ENCODE measurements at places on chromosomes 1 and 21.

DNA sequence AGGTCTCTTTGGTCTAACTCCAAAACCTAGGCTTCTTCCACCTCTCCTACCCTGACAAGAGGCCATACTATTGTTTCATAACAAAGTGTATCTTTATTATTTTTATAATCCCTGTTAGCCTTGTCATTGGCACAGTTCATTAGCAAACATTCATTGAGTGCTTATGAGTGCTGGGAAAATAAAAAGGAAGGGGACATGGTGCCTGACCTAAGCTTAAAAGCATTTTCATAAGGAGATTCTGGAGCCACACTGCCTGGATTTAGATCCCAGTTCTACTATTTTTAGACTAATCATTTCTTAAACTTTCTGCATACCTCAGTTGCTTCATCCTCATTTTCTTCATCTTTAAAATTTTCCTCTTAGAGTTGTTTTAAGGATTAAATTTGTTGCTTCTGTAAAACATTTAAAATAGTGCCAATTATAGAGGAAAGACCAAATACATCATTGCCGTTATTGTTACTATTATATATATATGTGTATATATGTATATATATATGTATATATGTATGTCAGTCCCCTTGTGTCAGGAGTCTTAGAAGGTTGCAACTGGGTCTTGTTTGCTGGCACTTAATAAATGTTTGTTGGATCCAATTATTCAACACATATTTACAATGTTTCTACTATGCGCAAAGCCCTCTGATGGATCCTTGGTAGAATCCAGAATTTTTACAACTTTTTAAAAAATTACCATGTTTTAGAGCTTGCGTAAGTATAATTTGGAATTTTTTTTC, 250.9 kb upstream of the SGIP1 start:
- no peak for DNase-seq

GRCh38 chr1:91763252-91763651, 122.7 kb downstream of the TGFBR3 start:
- no peak for DNase-seq

GRCh38 chr1:9916452-9916851, 6.4 kb upstream of the CTNNBIP1 start:
- no peak for DNase-seq

- DNase-seq, result no peak
Observed at GRCh38 chr1:175873290-175873935, 130.0 kb upstream of the TNR start.

GRCh38 chr21:23960769-23961168, 1646.5 kb downstream of the MRPL39 start:
- DNase-seq, result no peak

DNA sequence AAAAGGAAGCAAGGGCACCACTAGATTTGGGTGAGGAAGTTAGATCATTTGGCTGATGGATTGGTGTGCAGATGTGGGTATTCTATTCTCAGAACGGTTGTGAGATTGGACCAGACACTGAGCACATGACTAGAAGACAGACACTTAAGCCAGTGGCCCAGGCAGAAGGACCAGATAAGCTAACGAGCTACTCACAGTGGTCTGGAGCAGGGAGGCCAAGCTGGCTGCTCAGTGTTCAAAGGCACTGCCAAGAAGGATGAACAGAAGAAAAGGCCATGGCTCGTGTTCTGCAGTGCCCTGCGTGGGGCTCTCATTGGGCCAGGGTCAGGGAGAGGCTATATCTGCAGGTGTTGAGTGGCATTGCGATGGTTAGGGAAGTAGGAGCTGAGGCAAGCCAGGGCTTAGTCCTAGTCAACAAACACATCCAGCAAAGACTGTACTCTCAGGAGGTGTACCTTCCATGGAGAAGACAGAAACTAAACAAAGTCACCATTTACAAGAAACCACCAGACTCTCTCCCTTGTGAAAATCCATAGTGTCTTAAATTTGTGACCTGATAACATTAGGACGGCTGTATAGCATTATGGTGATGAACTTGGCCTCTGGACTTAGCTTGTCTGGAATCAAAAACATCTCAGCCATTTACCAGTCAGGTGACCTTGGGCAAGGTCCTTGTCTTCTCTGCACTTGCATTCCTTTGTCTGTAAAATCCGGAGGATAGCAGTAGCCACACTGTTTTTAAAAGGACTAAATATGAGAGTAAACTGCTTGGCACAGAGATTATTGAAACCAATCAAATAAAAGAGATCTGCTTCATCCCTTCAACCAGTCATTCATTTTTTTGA, 274.5 kb downstream of the SIPA1L2 start:
- no peak for DNase-seq

DNA sequence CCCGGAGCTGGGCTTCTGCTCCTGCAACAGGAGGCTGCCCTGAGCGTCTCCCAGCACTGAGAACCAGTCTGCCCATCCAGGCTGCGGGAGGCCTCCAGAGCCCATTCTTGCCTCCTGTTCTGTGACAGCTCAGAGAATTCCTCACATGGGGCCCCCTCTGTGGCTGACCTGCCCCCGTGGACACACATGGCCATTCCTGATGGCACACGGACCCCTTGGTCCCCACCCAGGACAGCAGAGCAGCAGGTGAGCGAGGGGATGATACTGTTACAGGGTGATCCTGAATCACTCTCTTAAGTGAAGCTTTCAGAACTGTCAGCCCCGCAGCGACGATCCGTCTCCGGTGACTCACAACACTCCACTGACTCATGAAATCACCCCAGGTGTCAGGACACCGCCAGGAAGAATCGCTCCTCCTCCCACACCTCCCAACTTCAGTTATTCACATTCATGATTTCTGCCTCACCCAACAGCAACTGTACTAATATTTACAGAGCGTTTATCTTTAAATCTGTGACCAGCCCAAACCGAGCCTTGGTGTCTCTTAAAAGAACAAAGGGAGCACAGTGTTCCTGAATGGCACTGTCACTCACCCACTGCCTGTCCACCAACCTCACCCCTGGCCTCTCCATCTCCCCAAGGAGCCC, 22.5 kb downstream of the CHD5 start:
- DNase-seq, result peak; percentile 58

DNA sequence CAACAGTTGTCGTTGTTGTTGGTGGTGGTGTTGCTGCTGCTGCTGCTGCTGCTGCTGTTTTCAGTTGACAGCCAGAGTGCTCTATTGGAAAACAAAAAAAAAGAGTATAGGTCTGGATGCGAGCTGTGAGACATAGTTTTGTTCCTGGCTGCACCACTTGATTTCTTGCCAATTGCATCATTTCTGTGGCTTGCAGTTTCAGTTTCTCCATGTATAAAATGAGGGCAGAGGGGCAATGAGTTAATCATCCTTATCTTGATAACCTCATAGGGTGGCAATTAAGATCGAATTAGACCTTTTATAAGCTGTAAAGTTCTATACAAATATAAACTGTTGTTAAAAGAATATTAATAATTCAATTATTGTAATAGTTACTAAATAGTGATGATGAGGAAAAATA, 156.7 kb downstream of the DMRTA2 start:
- no peak for DNase-seq

- no peak for DNase-seq
Observed at GRCh38 chr1:40712997-40713396, 21.5 kb downstream of the NFYC start.

DNA sequence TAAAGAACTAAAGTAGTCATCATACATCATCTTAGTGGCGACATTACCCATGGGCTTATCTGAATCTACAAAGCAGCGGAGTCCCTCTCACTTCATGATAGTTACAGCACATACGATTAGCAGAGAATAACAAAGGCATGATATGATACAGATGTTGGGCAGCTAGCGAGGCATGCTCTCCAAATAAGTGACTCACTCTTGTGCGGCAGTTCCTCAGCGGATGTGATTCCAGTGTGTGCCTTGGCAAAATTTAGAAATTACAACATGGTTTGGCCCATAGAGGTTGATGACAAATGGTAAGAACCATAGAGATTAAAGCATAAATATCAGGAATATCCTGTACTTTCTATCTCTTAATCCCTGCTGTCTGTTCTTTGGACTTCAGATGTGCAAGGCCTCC, 48.1 kb upstream of the PAXBP1 start:
- no peak for DNase-seq

- no peak for DNase-seq
Observed at GRCh38 chr1:228154021-228154669, 4.4 kb downstream of the GJC2 start.

- no peak for DNase-seq
Observed at GRCh38 chr1:221991221-221991620, 249.3 kb upstream of the DUSP10 start.

DNA sequence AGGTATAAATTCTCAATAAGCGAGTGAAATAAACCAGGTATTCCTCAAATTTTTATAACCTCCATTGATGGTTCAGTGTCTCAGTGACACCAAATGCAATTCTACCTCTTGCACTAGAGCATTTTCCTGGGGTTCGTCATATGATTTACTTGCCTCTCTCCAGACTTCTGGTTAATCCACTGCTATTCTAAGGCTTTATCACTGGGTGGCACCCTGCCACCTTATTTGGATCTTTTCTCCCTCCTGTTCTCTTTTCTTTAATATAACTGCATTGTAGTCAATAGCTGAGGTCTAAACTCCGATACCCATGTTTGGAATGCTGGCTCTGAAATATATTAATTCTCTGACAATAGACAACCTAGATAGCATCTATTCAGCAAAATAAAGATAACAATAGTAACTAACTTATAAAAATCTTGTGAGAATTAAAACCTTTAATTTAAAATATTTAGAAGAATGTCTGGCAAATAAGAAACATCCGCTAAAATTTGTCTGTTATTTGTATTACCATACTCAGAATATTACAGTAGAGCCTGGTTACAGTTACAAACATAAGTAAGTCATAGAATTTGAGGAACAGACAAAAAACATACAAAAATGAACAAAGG, 436.4 kb downstream of the PLA2G4A start:
- no peak for DNase-seq

- DNase-seq, result no peak
Observed at GRCh38 chr1:186418503-186418902, 42.4 kb downstream of the PDC start.

- no peak for DNase-seq
Observed at GRCh38 chr1:156537027-156537426, 35.3 kb downstream of the IQGAP3 start.

DNA sequence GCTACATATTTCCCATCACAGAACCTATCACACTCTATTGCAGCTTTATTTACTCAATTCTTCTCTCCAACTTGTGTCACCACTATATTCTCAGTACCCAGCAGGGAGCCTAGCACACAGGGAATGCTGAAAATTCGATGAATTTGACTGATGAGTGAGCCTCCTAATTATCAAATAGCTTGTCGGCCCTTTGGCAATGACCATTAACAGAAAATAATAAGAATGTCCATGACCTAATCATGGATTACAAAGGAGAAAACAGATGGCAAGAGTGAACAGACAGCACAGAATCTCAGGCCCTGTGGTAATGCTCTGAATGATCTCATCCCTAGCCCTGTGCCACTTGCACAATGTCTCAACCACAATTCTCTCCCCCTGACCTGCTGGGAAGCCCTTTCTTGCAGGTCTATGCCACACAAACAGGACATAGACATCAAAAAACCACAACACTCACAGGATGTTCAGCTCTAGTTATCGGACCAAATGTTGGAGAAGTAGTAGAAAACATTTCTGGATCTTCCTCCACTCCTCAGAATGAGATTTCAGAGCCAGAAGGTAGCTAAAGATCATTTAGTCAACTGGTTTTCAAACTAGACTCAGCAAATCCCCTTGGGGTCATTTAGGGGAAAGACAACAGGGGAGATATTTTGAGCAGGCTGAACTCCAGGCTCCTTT, 68.4 kb downstream of the LUZP1 start:
- peak; percentile 51 for DNase-seq

GRCh38 chr1:205532996-205533735, 28.7 kb downstream of the CDK18 start:
- DNase-seq, result no peak

DNA sequence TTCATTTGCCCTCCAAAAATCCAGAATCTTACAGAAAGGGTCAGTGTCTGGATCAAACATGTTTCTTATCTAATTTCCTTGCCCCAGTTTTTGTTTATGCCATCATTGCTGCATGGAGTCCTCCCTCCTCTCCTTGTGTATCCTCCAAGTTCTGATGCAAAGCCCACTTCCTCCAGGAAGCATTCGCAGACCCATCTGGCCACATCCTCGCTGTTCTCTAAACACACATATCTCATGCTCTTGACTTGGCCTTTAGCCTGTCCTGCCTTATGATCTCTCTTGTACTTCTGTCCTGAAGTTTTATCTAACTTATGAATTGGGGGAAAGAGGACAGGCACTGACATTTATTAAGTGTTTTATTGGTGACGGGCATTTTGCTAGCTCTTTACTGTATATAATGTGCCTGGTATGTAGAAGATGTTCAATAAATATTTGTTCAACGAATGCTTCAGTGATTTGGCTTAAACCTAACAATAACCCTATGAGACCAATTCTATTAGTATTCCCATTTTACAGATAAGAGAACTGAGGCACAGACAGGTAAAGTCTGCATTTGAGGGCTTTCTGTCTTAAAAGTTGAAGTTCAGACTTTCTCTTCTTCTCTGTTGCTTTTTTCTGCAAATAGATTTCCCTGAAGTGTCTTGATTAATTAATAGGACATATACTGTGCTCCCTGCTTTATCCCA, 19.2 kb upstream of the ID3 start:
- DNase-seq, result no peak

GRCh38 chr1:18233176-18233864, 125.7 kb downstream of the IGSF21 start:
- no peak for DNase-seq

- no peak for DNase-seq
Observed at GRCh38 chr1:209723265-209723664, 18.6 kb downstream of the HSD11B1 start.
